ENCODE measurements at places on chromosomes 16 and 17. TPM values are rescaled to one million over a fixed set of nuclear protein-coding genes. Genes with fewer than 3 reads are reported as not detected.

- H3K27me3 ChIP-seq, result no peaks in the 10 kb centered on the region
- no peaks in the 10 kb centered on the region for H3K4me1 ChIP-seq
- no peak for DNase-seq
- H3K4me3 ChIP-seq, result no peak overlapping the region
- H3K36me3 ChIP-seq, result no peaks in the 10 kb centered on the region
Measured at GRCh38 chr17:71033336-71033735, 864.0 kb downstream of the KCNJ2 start.

DNA sequence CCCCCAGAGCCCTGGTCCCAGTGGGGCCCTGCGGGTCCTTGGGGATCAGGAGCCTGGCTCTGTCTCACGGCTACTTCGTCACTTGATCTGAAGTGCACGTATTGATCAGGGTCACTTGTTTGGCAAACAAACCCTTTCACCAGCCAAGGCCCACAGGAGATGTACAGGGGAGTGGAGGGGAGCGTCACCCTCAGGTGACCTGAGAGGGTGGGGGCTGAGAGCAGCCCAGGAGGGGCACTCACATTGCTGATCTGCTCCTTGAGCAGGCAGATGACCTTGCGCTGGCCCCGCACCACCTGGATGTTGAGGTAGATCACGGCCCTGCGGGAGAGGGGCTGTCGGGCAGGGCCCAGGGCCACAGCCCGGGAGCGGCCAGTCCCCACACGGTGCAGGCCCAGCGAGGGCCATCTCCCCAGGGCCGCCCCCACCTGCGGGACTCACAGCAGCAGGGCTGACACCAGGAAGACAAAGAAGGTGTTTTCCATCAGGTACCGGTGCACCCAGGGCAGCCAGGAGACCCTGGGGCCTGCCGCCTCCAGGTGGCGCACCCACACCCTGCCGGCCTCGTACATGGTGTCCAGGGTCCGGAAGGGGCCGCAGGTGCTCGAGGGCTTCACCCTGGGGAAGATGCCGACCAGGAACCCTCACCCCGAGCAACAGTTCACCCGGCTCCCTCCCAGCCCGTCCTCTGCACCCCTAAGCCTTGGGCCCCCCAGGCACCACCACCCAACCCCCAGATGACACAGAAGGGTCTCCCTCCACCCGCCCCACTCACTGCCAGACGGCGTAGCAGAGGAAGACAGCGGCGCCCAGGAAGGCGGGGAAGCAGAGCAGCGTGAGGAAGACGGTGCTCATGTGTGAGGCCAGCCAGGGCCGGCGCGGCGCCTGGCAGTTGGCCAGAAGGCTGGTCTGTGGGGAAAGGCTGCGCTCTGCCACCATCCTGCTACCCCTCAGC lies 11.3 kb downstream of the TMC6 start:
- H3K27me3 ChIP-seq, result no peaks in the 10 kb centered on the region
- no peaks in the 10 kb centered on the region for H3K4me1 ChIP-seq
- H3K36me3 ChIP-seq, result no peaks in the 10 kb centered on the region
- no peak overlapping the region for H3K27ac ChIP-seq
- H3K4me3 ChIP-seq, result no peak overlapping the region
- DNase-seq, result no peak

GRCh38 chr17:81063106-81064093 lies 28.4 kb downstream of the BAIAP2 start:
- H3K36me3 ChIP-seq, result no peaks in the 10 kb centered on the region
- no peak overlapping the region for H3K27ac ChIP-seq
- H3K27me3 ChIP-seq, result no peaks in the 10 kb centered on the region
- no peak for DNase-seq

DNA sequence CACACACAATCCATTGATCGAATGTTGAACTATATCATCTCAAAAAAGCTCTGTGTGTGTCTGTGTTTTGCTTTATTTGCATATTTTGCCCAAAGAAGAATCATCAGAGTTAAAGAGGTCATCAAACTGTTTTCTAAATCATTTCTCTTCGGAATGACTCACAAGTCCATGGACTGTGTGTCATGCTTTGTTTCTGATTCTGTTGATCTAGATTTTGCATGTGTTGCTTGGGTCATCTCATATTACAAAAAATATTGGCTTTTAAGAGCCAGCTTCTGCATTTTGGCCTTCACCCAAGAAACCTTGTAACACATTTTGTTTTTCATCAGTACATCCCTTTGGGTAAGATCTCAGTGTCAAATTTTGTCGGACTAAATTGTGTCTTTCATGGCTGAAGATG lies 471.2 kb upstream of the HSBP1 start:
- H3K4me1 ChIP-seq, result peaks cover 37% of the 10 kb centered on the region
- peak overlapping the region; percentile 47 for H3K27ac ChIP-seq
- no peaks in the 10 kb centered on the region for H3K27me3 ChIP-seq
- no peaks in the 10 kb centered on the region for H3K36me3 ChIP-seq

DNA sequence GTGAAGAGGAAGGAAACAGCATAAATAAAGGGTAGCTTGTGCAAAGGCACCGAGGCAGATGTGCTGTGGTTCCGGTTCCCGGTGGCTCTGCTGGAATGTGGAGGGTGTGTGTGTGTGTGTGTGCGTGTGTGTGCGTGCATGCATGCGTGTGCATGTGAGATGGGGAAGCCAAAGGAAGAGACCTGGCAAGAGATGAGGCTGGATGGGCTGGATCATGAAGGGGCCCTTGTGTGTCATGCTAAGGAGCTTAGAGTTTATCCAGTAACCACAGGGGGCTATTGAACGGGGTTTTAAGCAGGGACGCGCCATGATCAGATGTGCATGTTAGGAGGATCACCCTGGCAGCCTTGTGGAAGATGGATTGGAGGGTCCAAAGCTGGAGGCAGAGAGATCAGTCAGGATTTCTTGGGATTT lies 8.3 kb downstream of the WSCD1 start:
- no peaks in the 10 kb centered on the region for H3K4me1 ChIP-seq
- no peak for DNase-seq
- peaks cover 3% of the 10 kb centered on the region for H3K36me3 ChIP-seq
- H3K27ac ChIP-seq, result no peak overlapping the region

The MBTD1 gene
- 10.9 TPM for total RNA-seq

- H3K27ac ChIP-seq, result no peak overlapping the region
- no peaks in the 10 kb centered on the region for H3K27me3 ChIP-seq
- no peak for DNase-seq
- H3K4me3 ChIP-seq, result no peak overlapping the region
- no peaks in the 10 kb centered on the region for H3K36me3 ChIP-seq
Measured at GRCh38 chr17:57366558-57367351, 110.4 kb downstream of the MSI2 start.

- H3K36me3 ChIP-seq, result no peaks in the 10 kb centered on the region
- H3K4me1 ChIP-seq, result peaks cover 7% of the 10 kb centered on the region
- no peak for DNase-seq
- H3K4me3 ChIP-seq, result no peak overlapping the region
- H3K27ac ChIP-seq, result no peak overlapping the region
- no peaks in the 10 kb centered on the region for H3K27me3 ChIP-seq
Measured at GRCh38 chr17:50283246-50283645, 9.0 kb downstream of the TMEM92 start.

DNA sequence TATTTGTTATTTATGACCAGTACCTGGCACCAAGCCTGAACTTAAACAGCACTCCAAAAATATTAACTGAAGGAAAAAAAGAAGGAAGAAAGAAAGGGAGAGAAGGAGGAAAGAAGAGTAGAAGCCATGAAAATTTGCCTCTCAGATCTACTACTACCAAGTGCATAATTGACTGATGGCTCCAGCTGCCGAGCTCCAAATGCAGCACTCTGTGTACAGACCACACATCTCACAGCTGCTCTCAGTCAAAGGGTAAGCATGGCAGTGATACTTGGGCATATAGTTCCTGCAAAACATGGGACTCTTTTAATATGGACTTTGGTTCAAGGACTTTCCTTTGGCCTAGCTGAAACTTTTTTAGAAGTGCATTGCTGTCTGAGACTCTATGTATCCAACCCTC lies 44.0 kb upstream of the NOG start:
- H3K27me3 ChIP-seq, result no peaks in the 10 kb centered on the region
- no peak overlapping the region for H3K27ac ChIP-seq
- H3K4me1 ChIP-seq, result no peaks in the 10 kb centered on the region
- DNase-seq, result no peak
- H3K36me3 ChIP-seq, result no peaks in the 10 kb centered on the region

The PYDC1 gene
- not detected for total RNA-seq

- no peaks in the 10 kb centered on the region for H3K36me3 ChIP-seq
- no peak for DNase-seq
- peaks cover 5% of the 10 kb centered on the region for H3K27me3 ChIP-seq
- no peak overlapping the region for H3K27ac ChIP-seq
Measured at GRCh38 chr17:37796076-37796475, 51.2 kb upstream of the HNF1B start.

The ARMC7 gene
- 14.5 TPM for total RNA-seq

DNA sequence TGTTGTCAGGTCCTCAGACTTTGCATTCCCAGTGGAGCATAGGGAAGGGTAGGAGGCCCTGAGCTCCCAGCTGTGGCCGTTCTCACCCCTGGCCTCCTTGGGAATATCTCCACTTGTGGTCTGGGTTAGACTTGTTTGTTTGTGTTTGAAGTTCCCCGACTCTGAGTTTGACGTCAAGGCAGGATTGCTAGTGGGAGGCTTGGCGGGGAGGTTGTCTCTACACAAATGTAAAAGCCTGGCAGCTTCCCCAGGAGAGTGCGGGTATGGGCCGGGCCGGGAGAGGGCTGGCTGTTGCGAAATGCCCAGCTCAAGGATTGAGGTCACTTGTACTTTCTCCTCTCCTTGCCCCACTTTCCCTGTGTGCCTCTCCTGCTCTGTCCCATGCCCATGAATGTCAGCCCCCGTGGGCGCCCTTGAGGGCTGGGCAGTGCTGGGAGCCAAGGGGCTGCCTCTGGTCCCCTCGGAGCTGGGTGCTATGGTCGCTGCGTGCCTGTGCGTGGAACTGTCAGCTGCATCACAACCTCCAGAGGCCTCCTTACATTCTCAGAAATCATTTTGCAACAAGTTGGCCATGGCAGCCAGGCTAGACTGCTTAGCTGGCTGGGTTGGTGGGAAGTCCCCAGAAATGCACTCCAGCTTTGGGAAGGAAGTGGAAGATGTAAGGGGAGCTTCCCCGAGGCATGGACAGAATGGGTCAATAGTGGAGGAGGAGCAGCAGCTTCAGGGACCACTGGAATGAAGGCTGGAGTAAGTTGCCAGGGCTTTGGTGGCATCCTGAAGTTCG lies 84.3 kb downstream of the KSR1 start:
- no peak overlapping the region for H3K4me3 ChIP-seq
- H3K4me1 ChIP-seq, result peaks cover 9% of the 10 kb centered on the region
- no peak overlapping the region for H3K27ac ChIP-seq
- DNase-seq, result no peak
- H3K27me3 ChIP-seq, result no peaks in the 10 kb centered on the region

GRCh38 chr17:17736205-17737183 lies 55.2 kb downstream of the RAI1 start:
- H3K36me3 ChIP-seq, result no peaks in the 10 kb centered on the region
- H3K27ac ChIP-seq, result no peak overlapping the region
- no peaks in the 10 kb centered on the region for H3K27me3 ChIP-seq
- H3K4me3 ChIP-seq, result no peak overlapping the region
- DNase-seq, result no peak

The TBKBP1 gene
- 11.7 TPM for total RNA-seq

The CMC2 gene
- 97.8 TPM for total RNA-seq

The KCNJ2 gene
- 15.5 TPM for total RNA-seq

- H3K36me3 ChIP-seq, result no peaks in the 10 kb centered on the region
- H3K27ac ChIP-seq, result no peak overlapping the region
- DNase-seq, result peak; percentile 4
- H3K27me3 ChIP-seq, result no peaks in the 10 kb centered on the region
Measured at GRCh38 chr17:27408891-27409290, 47.4 kb upstream of the KSR1 start.

The EVI2B gene
- total RNA-seq, result 1.7 TPM

DNA sequence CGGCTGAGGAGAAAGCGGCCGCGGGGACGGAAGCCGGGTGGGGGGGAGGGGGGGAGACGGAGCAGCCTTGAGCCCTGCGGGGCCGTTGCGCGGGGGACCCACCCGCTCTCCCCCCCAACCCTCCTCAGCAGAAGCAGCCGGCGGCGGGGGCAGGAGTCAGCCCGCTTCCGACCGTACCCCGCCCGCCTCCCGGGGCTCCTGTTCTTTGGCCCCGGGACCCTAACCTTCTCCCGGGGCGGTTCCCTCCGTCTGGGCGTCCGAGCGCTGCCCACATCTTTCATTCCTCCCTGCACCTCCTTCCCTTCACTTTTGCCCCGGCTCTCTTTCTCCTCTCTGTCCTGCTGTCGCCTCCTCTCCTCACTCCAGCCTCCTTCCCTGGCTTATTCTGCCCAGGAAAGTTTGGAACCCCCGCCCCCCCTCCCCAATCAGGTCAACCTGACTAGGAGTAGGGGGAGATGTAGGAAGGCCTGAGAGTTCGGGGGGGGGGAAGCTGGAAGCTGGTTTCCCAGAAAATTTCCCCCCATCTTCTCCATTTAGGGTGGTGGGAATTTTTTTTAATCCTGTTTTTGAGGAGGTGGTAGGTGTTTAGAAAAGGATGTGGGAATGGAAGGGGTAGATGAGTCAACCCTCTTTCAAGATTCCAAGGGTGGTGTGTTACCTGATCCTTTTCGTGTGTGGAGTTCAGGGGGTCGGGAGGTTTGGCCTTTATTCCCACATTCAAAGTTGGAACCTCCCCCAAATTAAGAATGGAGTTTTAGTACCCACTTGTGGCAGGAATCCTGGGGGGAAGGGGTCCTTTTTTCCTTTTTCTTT lies 427 bp upstream of the NLK start:
- no peaks in the 10 kb centered on the region for H3K27me3 ChIP-seq
- H3K4me3 ChIP-seq, result peak overlapping the region; percentile 78
- no peak for DNase-seq
- peak overlapping the region; percentile 81 for H3K27ac ChIP-seq
- peaks cover 31% of the 10 kb centered on the region for H3K4me1 ChIP-seq

The CCDC144A gene
- total RNA-seq, result 2.9 TPM

- no peak for DNase-seq
- no peak overlapping the region for H3K27ac ChIP-seq
- H3K36me3 ChIP-seq, result no peaks in the 10 kb centered on the region
- no peaks in the 10 kb centered on the region for H3K27me3 ChIP-seq
- no peak overlapping the region for H3K4me3 ChIP-seq
Measured at GRCh38 chr17:12316021-12316420, 295.3 kb downstream of the MAP2K4 start.

- H3K27ac ChIP-seq, result no peak overlapping the region
- DNase-seq, result peak; percentile 35
- H3K4me3 ChIP-seq, result no peak overlapping the region
- no peaks in the 10 kb centered on the region for H3K27me3 ChIP-seq
- H3K4me1 ChIP-seq, result peaks cover 12% of the 10 kb centered on the region
Measured at GRCh38 chr17:67546578-67547527, 169.8 kb downstream of the PITPNC1 start.

The KRT33A gene
- total RNA-seq, result not detected

GRCh38 chr16:89401205-89401604 lies 89.2 kb downstream of the ANKRD11 start:
- no peaks in the 10 kb centered on the region for H3K4me1 ChIP-seq
- no peak overlapping the region for H3K4me3 ChIP-seq
- DNase-seq, result no peak
- no peaks in the 10 kb centered on the region for H3K36me3 ChIP-seq
- H3K27ac ChIP-seq, result no peak overlapping the region
- no peaks in the 10 kb centered on the region for H3K27me3 ChIP-seq

The VASN gene
- 0.14 TPM for total RNA-seq

- H3K27ac ChIP-seq, result no peak overlapping the region
- DNase-seq, result no peak
- no peak overlapping the region for H3K4me3 ChIP-seq
- peaks cover 24% of the 10 kb centered on the region for H3K27me3 ChIP-seq
- peaks cover 12% of the 10 kb centered on the region for H3K4me1 ChIP-seq
Measured at GRCh38 chr17:58760248-58760647, 4.6 kb downstream of the PPM1E start.

The KRTAP4-6 gene
- not detected for total RNA-seq

The HOXB1 gene
- not detected for total RNA-seq

The SKAP1 gene
- total RNA-seq, result 0.51 TPM

- no peaks in the 10 kb centered on the region for H3K36me3 ChIP-seq
- peaks cover 4% of the 10 kb centered on the region for H3K4me1 ChIP-seq
Measured at GRCh38 chr17:50916708-50917417, 50.7 kb upstream of the TOB1 start.

Measured in endothelial cell of umbilical vein (primary cell).